ENCODE measurements at places on chromosomes 2 and 18.

DNA sequence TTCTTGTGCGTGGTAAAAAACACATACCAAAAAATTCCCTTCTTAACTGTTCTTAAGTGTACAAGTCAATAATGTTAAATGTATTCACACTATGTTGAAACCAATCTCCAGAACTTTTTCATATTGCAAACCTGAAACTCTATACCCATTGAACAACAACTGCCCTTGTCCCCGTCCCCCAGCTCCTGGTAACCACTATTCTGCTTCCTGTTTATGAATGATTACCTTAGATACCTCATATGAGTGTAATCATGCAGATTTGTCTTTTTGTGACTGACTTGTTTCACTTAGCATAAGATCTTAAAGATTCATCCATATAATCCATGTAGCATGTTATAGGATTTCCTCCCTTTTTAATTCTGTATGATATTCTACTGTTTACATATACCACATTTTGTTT, 59.9 kb downstream of the NAT8 start:
- DNase-seq = no peak

- DNase-seq = no peak
Measured at GRCh38 chr2:28780496-28780895, 28.9 kb downstream of the PPP1CB start.

- DNase-seq = no peak
Measured at GRCh38 chr2:8986327-8986976, 17.0 kb downstream of the MBOAT2 start.

GRCh38 chr2:230225486-230225885, at the start of gene SP140:
TSS of gene SP140 (plus strand) at chr2:230225736. CDS start at chr2:230225845, 109 bp downstream.
- peak; percentile 49 for DNase-seq

DNA sequence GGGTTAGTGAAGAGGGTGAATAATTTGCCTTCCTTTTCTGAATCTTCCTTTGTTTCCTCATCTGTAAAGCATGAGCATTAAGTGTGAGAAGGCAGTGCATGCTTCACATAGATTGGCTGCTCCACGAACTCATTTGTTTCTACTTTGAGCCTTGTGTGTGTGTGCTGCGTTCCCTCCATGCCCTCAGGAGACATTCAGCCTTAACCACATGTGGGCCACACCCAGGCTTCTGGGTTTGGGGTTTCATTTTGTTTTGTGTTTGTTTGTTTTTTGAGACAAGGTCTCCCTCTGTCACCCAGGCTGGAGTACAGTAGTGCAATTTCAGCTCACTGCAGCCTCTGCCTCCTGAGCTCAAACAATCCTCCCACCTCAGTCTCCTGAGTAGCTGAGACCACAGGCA, 843.3 kb downstream of the GALR1 start:
- DNase-seq = no peak

DNA sequence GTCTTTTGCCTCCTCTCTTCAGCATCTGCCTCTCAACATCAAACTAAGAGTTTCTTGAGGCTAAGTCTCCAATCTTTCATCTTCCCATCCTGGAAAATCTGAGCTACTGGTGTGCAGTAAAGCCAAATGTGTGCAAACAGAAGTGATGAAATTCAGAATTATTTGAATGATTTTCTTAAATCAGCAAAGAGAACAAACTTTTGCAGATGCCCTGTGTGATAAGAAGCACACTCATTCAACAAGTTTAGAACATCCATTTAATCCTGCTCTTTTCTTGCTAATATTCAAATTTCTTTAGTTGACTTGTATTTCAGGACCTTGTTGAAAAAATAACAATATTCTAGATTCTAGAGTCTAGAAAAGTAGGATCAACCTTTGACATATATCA, 1374.9 kb upstream of the CELF4 start:
- DNase-seq = no peak

- no peak for DNase-seq
Measured at GRCh38 chr2:120358734-120359465, 13.0 kb downstream of the INHBB start.

DNA sequence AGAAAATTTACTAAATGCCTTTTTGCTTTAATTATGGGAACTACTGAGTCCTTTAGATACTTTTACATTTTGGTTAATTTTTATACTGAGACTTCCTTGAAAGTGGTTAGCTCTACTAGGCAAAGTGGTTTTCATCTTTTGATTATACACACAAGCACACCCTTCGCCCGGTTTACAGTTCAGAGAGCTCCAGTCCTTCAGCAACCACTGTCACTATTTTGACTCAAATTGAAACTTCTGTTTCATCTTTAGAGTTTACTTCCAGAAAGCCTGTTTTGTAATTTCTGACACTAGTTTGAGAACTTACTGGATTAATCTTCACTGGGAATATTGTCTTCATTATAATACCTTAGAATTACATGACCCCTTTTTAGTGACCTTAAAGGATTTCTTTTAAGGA, 140.3 kb upstream of the FOSL2 start:
- no peak for DNase-seq

GRCh38 chr18:24185805-24186204, 46.9 kb downstream of the CABYR start:
- no peak for DNase-seq

DNA sequence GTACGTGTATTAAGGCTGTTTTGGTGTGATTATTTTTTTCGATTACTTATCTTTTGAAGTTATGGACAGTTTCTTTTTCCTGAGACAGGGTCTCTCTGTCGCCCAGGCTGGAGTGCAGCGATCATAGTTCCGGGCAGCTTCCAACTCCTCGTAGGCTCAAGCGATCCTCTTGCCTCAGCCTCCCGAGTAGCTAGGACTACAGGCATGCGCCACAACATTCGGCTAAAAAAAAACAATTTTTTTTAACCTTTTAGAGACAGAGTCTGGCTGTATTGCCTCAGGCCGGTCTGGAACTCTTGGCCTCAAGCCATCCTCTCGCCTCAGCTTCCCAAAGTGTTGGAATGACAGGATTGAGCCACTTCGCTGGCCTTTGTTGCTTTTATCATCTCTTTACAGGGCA, 945 bp downstream of the HAT1 start:
- no peak for DNase-seq

- no peak for DNase-seq
Measured at GRCh38 chr2:133579274-133579673, 11.0 kb upstream of the NCKAP5 start.

- DNase-seq = no peak
Measured at GRCh38 chr2:38489846-38490245, 112.8 kb upstream of the ATL2 start.

GRCh38 chr2:23385351-23385747, 370 bp downstream of the KLHL29 start:
- DNase-seq = no peak

DNA sequence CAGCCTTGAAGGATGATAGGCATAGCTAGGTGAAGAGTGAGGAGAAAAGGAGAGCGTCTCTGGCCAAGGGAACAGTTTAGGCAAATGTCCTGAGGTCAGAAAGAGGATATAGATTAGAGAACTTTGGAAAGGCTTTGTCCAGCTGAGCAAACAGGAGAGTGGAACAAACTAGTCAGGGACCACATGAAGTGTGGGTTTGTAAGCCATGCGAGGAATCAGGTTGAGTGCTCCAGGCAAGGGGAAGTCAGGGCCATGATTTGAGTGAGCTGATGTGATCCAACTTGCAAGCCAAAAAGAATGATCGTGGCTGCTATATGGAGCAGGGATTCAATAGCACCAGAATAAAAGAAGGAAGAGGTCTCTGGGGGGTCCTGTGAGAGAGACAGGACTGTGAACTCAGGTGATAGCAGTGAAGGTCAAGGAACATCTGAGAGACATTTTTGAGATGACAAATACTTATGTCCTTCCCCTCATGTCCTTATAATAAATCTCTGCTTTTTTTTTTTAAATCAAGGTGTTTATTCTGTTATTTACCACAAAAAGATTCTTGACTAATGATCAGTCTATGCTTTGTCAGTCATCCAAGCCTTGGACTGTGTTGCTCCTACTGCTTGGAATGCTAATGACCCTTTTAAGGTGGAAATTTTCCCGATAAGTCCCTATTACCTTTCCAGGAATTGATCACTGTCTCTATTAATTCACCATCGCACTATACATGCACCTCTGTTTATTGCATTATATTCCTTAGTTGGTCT, 472.6 kb downstream of the TXNL1 start:
- DNase-seq = no peak

- no peak for DNase-seq
Measured at GRCh38 chr2:5690718-5691220, 1.4 kb upstream of the SOX11 start.

- DNase-seq = no peak
Measured at GRCh38 chr2:231111987-231112386, 12.9 kb downstream of the HTR2B start.

GRCh38 chr2:43495727-43496126, 100.1 kb downstream of the THADA start:
- no peak for DNase-seq

DNA sequence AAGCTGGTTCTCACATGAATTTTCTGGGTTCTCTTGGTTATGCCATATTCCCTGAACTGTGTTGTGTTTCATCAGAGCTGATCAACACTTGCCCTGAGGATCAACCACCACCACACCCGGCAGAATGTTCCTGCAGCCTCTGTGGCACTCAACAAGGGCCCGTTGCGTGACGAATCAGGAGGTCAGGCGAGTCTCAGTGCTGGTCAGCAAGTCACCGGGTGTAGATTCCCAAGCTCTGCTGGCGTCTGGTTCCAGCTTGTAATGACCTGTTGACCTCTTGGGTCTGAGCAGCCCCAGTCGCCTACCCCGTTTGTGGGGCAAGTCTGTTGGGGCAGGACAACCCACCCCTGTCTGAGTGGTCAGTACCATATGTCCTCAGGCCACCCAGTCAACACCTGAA, 46.0 kb downstream of the ADCY3 start:
- no peak for DNase-seq

- DNase-seq = no peak
Measured at GRCh38 chr18:74453016-74453566, 4.0 kb downstream of the DIPK1C start.

- DNase-seq = no peak
Measured at GRCh38 chr2:121159291-121160071, 125.5 kb downstream of the TFCP2L1 start.

DNA sequence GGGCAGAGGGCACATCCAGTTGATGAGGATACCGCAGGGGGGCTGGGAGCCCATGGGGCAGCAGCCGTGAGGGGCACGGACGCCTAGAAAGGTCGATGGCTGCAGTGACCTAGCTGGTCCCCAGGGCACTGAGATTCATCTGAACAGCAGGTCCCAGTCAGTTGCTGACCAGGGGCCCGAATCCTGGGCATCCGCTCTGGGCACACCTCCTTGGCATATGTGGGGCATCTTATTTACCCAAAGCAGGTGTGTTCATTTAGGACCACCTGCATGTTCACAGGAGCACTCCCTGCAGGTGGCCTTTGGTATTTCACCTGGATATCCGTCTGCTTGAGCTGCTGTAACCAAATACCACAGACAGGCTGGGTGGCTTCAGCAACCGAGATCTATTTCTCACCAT, 72.0 kb upstream of the ODC1 start:
- DNase-seq = no peak

DNA sequence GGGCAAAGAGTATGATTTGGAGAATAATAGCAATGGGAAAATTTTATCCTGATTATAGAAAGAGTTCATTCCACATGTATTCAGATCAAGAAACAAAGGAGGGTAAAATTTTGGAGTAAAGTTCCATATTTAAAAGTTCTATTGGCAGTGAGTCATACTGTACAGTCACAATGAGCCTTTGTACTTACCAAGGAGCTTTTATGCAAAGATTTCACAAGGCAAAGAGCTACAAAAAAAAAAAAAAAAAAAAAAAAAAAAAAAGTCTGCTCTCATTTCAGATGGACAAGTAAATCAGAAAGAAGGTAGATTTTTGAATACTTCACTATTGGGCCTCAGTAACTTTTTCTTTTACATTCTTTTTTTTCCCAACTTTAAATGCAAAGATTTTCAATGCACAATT, 1802.2 kb upstream of the PIK3C3 start:
- no peak for DNase-seq

DNA sequence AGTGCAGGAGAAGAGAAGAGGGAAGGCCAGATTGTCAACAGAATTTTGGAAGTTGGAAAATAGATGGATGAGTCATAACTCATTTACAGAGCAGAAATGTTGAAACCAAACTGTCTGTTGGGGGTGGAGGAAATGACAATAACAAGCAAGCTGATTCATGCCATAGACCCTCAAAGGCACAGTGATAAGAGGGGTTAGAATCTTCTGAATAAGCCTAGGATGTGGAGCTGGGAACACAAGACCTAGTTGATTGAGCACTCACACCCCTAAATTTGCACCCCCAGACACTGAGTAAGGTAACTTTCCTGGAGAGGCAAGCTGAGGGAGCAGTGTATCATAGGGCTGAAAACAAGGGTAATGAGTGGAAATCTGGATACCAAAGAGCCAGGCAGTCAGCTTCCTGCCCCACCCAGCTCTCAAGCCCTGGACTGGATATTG, 141.4 kb downstream of the SCG2 start:
- DNase-seq = no peak

DNA sequence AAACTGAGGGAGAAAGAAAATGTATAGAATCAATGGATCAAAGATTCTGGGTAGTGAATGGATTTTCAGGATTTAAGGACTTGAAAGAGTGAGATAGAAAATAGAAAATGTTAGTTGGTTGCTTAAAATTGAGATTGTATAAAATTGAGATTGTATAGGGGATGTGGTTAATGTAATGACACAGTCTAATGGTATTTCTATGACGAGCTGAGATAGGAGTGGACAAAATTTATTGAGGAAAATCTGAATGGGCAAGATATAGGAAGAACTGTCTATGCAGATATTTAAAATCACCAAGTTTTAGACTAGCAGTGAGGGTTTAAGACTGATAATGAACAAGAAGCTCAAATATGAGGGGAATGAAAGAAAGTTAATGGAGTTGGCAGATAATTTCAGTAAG, 406.6 kb downstream of the NYAP2 start:
- no peak for DNase-seq

DNA sequence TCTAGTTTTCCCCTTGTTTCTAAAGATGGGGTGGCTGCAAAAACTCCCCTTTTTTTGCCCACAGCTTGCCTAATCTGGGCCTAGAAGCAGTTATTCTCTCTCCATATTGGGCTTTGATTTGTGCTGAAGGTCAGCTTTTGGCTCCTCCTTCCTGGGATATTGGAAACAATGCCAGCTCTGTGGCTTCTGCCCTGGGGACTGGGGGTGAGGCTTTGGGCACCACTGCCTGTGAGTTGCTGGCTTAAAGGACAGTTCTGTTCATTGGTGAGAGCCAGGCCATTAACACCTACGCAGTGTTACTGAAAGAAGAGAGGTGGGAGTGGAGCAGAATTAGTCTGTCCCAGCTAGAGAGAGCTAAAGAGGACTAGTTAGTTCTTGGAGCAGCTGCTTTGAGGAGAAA, 4.3 kb downstream of the UBXN2A start:
- DNase-seq = no peak

DNA sequence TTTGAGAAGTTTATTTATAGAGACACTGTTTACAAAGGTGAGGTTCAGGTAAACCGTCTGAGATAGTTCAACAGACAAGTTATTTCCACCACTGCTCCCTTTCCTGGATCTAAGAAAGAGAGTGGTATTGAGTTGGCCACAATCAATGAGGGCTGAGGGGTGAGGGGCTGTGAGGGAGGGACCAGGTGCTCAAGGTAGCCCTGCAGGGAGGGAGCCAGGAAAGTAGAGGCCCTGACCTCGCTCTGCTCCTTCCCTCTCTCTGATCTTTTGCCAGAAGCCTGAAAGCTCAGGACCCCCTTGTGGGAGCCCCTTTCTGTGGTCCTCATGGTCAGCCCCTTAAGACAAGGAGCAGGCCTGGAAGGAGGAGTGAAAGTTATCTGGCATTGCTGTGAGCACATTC, 29.8 kb downstream of the COL4A3 start:
- DNase-seq = no peak

GRCh38 chr2:213016984-213017351, 134.4 kb downstream of the IKZF2 start:
- DNase-seq = no peak

- no peak for DNase-seq
Measured at GRCh38 chr18:28112056-28112470, 64.9 kb downstream of the CDH2 start.
